ENCODE measurements at places on chromosomes 3 and 15. TPM values are rescaled to one million over a fixed set of nuclear protein-coding genes. Genes with fewer than 3 reads are reported as not detected.

GRCh38 chr15:57527382-57528091 is 64.2 kb upstream of the MYZAP start:
- DNase-seq = peak; percentile 61

DNA sequence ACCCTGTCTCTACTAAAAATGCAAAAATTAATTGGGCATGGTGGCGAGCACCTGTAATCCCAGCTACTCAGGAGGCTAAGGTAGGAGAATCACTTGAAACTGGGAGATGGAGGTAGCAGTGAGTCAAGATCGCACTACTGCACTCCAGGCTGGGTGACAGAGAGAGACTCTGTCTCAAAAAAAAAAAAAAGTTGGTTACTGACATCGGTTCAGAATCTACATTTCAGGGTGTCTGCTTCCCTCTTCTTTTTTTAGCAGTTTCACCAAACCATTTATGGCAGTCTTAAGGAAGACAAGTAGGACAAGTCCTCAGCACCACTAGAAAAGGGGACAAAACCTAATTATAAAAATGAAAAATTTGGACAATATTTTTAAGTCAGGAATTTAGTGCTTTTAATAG is 3.3 kb upstream of the USP4 start:
- no peak for DNase-seq

Gene CYFIP1
- total RNA-seq = 28.1 TPM

Gene FETUB
- not detected for total RNA-seq
